ENCODE measurements at places on chromosomes 5 and 9.
A peak's percentile ranks its signal among the peaks of the same experiment; 100 is the strongest.

DNA sequence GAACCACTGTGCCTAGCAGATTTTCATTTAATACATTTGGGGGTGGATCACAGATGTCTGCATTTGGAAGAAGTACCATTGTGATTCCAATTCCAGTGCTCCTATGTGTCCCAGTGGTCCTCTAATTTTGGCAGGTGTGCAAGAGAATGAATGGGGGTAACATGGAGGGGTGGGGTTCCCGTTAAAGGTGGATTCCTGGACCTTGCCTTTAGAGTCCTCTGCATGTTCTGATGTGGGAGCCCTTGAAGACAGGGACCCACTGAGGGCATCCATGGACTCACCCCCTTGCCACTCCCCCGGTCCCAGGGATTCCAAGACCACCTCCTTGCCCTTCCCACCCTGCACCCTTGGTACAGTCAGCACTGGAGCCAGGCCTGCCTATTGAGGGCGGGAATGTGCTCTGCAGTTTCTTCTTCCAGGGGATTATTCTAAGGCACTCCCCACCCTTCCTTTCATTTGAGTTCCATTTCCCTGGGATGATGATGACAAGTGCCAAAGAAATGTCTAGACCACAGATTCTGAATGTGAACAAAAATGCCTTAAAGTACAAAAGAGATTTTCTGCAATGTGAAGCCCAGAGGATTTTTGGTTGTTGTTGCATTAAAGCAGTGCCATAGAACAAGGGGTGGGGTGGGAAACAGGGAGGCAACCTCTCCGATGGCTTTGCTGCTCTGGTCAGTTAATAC lies 119.4 kb upstream of the PTCH1 start:
- no peak for DNase-seq

GRCh38 chr9:77291714-77292113 lies 114.4 kb downstream of the VPS13A start:
- DNase-seq: peak; percentile 0

GRCh38 chr9:125881042-125881441 lies 133.9 kb downstream of the PBX3 start:
- DNase-seq: no peak

GRCh38 chr9:72667181-72667580 lies 145.8 kb downstream of the TMC1 start:
- no peak for DNase-seq

DNA sequence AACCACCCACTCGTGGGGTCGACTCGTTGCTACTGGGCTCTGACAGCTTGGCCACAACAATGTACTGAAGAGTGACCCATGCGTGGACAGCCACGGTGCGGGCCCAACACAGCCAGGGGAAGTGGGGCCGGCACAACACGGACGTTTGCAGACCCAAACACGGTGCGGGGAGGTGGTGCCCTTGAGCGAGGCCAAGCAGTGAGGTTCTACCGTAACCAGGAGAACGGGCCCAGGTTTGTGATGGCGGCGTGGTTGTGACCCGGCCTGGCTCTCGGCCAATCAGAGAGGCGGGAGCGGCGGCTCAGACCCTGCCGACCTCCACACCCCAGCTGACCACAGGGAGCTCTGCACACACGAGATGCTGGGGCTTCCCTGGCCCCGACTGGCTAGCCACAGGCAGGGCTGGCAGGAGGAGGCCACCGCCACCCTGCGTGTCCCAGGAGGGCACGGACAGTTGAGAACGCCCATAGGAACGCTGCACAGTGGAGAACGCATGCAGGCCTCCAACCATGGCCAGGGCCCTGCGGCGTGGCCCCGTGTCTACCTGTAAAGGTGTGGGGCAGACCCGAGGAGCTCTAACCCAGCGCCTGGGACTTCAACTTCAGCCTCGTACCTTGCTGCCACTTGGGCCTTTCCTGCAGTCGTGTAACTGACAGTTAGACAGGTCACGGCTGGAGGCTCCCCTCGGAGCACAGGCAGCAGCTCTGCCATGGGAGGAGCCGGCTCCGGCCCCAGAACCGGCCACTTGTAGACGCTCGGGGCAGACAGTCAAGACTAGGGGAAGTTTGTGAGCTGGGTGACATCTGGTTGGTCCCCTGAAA lies 13.7 kb downstream of the BRD3 start:
- no peak for DNase-seq

GRCh38 chr5:43236653-43237355 lies 44.8 kb downstream of the NIM1K start:
- no peak for DNase-seq

DNA sequence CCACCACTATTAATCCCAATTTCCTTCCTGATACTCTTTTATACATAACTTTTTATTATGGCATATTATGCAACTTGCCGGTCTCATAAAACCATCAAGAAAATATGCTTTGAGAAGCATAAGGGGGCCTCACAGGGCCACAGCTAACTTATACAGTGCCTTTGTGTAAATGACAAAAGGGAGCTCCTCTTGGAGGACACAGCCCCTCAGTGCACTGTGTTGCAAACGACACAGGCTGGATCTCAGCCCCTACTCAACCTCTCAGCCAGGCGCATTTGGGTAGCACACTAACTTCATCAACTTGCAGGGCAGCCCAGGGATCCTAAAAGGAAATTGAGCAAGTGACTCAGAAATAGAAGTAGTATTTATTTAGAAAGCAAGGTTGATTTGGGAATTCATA lies 35.4 kb downstream of the RIGI start:
- DNase-seq: no peak

DNA sequence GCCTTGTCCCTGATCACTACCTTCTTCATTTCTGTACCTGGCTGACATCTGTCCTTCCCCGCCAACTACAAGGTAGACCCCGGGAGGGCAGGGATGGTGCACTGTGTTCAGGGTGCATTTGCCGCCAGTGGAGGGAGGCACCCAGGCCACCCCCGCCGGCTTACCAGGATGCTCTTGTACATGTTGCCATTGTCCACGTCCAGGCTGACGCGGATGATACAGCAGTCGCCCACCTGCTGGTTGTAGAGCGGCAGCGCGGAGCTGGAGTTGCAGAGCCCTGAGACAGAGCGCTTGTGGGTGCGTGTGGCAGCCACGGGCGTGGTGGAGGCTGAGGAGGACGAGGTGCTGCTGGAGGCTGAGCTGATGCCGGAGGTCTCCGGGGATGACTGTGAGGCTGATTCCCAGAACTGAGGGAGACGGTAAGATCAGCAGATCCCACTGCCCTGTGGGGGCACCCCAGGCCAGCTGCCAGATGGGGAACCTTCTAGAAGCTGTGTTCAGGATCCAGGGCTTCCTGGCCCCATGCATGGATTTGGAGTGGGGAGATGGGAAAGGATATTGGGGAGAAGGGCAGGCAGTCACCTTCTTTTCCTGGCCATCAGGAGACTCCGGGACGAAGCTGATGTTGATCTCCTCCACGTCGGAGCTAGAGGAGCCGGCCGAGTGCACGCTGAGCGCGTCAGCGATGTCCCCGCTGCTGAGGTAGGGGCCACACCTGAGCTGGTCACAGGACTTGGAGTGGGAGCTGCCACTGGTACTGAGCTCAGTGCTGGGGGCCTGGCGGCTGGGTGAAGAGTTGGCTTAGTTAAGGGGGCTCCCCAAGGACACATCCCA lies 19.5 kb downstream of the RALGDS start:
- no peak for DNase-seq

Measured in amniotic stem cell (primary cell).